PC-3 (cell line): ENCODE measurements at places on chromosomes 3 and 15. TPM values are rescaled to one million over a fixed set of nuclear protein-coding genes. Genes with fewer than 3 reads are reported as not detected.

Gene SNX33
- total RNA-seq = 16.2 and 16.8 TPM in 2 replicates

DNA sequence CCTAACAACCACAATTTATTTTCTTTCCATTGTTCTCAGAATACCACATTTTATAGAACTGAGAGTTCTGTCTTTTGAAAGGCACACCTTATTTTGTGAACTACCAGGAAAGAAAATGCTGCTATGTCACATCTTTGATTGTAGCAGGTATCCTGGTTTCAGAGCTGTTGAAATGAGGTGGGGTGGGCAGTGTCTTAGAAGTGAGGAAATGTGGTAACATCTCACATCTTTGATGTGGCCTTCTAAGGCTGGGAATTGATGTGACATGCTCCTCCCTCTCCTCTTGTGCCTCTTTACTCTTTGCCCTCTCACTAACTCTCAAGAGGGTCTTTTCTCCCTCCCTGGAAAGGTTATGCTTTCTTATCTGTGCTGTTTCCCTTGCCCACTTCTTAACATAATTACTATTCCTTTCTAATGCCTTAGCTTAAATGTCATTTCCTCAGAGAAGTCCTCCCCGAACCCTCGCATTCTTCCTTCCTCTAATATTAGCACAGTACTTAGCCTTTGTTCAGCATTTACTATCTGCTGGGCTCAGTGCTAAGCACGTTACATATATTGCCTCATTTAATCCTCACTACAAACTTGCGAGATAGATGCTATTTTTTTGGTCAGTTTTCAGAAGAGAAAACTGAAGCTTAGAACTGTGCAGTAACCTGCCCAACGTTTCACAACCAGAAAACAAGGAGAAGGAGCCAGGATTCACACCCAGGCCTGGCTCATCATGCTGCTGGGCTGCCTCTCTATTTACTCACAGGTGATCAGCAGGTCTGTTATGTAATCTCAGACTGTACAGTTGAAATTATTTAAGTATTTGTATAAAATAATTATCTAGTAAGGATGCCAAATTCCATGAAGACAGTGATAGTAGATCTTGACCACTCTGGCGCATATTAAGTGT is 24.0 kb upstream of the SPTSSB start:
- no peak for DNase-seq

GRCh38 chr3:193791041-193792032 is 198.3 kb downstream of the OPA1 start:
- DNase-seq = peak; percentile 81

Gene TGFBR2
- 48.2 and 55.9 TPM in 2 replicates for total RNA-seq

DNA sequence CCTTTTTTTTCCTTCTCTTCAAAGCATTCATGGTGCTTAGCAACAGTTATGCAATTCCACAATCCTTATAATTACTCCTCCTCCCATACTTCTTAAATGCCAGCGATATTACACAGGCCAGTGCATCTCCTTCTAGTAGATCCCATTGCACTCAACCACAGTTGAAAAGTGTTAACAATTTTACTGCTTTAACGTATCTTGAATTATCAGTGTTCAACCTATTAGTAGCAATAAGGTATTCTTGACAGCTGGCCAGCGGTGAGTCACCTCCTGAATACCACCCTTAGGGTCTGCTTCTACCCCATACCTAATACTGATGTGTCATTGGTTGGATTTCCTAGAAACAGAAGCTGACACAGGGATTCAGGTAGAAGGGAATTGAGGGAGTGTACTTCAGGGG is 24.0 kb upstream of the TEX9 start:
- DNase-seq = peak; percentile 23

- no peak for DNase-seq
Observed at GRCh38 chr3:138806376-138807080, 28.2 kb downstream of the PIK3CB start.

DNA sequence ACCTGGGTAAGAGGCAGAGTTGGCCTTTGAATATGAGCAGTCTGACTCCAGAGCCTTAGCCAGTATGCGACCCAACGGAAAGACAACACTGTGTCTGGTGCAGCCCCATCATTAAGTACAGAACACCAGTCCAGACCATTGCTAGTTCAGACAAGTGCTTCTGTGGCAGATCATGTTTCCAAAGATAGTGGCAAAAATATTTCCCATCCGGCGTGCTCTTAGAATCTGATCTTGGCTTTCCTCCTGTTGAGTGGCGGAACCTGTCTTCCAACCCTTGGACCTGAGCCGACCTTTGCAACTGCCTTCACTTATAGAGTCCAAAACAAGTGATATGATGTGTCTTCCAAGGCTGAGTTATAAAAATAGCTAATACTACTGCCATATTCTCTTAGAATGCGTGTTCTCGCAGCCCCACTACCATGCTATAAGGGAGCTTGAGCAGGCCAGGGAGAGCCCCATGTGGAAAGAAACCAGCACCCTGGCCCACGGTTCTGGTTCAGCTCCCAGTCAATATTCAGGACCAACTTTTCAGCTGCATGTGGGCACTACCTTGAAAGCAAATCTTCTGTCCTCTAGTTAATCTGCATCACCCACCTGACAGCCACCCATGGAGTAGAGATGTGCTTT is 322.4 kb upstream of the SLCO3A1 start:
- DNase-seq = no peak

Gene LYSMD2
- 5.2 and 6.0 TPM in 2 replicates for total RNA-seq

Gene ANKUB1
- total RNA-seq = not detected in 2 replicates

DNA sequence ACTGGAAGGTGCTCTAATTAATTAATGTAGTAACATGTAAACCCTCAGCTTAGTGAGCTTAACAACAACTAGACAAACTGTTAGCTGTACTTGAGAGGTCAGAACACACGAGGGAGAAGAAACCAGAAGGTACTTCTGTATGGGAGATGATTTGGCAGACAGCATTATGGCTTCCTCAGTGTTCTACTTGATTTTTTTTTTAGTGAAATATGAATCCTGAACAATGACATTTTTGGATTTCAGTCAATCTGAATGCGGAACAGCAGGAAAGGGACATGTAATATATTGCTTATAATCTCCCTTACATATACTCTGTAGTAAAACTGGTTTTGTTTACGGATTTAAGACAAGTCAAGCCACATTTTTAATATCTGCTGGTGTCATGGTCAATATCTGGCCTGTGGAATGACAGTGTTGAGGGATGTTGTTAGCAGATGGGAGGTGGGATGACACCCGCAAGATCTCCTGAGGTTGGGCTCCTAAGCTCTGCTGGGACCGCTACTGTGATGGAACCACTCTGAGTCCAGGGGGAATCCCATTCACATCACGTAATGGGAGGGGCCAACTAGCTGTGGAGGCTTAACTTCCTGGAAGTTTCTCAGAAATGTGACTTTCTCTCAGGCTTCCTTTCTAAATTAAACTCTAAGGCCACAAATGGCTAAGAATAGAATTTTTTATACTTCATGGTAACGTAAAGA is 18.7 kb downstream of the TNFAIP8L3 start:
- DNase-seq = no peak

- no peak for DNase-seq
Observed at GRCh38 chr15:98957655-98958054, 49.9 kb downstream of the PGPEP1L start.

- DNase-seq = no peak
Observed at GRCh38 chr15:92861742-92862141, 38.4 kb upstream of the CHD2 start.

DNA sequence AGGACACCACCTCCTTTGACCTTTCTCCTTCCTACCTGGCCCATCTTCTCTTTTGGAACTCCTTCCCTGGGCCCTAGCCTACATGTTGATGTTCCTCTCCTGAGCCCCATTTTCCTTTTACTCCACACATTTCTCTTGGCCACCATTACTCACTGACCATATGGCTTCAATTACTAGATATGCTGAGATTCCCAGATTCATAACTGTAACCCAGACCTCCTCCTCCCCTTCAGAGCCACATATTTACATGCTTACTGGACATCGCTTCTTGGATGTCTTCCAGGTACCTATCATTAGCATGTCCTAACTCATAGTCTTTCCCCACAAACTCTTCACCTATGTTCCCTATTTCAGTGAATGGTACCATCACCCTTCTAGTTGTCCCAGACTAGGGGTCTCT is 24.4 kb upstream of the TRIM59 start:
- peak; percentile 61 for DNase-seq

DNA sequence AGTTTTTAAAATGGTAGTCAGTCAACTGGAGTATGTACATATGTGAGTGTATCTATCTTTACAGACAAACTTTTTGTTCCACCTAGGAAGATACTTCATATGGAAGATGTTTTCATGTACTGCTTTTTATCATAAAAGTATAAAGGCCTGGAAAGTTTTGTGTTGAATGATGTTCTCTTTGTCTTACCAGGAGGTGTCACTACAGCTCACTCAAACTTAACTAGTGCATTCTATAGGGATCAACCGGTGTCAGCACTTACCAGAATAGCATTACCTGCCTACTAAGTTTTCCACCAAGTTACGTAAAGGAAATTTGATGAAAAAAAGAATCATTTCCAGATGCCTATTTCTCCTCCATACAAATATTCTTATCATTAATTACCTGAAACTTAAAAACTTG is 522.6 kb upstream of the SEMA6D start:
- peak; percentile 47 for DNase-seq

Gene TM6SF1
- total RNA-seq = not detected in 2 replicates

DNA sequence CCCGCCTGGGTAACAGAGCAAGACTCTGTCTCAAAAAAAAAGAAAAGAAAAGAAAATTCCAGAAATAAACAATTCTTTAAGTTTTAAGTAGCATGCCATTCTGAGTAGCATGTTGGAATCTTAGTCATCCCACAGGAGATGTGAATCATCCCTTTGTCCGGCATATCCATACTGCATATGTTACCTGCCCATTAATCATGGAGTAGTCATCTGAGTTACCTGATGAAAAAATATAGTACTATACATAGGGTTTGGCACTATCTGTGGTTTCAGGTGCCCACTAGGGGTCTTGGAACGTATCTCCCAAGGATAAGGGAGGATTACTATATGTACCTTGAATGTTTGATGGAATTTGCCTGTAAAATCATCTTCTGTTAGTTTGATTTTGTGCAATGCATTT is 6.3 kb upstream of the CCR4 start:
- DNase-seq = peak; percentile 93

GRCh38 chr3:38966811-38967692 is 84.7 kb downstream of the SCN11A start:
- no peak for DNase-seq

DNA sequence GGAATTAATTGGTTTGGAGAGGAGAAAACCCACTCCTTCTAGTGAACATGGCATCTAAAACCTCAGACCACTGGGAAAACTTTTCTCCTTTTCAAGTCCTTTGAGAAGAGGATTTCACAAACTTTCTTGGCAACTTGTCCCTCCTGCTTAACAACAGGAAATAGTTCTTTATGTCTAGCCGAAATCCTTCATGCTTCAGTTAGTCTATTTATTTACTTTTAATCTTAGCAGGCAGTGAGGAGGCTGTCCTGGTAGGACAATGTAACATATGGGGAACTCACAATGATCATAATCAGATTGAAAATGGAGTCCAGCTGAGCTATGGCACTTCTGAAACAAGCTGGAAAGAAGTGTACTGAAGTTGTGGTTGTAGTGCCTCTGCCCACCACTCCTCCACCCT is 50.6 kb downstream of the KY start:
- peak; percentile 25 for DNase-seq

DNA sequence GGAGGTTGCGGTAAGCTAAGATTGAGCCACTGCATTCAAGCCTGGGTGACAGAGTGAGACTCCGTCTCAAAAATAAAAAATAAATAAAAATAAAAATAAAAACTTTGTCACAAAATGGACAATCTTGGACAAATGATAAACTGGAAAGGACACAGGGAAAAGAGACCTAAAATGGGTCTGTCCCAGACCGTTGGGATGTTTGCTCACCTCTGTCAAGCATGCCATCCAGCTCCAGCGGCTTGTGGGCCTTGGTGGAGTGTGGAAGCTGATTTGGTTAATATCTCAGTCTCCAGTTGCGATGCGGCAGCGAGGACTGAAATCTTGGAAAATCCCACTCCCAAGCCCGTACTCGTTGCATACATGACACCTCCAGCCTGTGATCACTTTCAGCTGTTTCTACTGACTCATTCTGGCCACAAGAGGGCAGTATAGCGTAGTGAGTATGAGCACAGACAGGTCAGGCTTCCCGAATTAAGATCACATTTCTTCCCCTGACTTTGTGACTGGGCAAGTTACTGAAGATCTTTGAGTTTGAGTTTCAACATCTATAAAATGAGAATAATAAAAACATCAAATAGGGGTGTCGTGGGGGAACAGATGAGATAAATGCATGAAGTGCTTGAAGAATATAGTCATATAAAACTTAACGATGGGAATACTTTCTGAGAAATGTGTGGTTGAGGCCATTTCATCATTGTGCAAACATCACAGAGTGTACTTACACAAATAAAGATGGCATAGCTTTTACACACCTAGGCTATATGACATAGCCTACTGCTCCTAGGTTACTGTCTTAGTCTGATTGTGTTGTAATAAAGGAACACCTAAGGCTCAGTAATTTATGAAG is 19.6 kb upstream of the MOBP start:
- DNase-seq = peak; percentile 93

Gene ZNF621
- total RNA-seq = 17.0 and 21.9 TPM in 2 replicates

GRCh38 chr3:118729546-118729945 is 305.1 kb downstream of the IGSF11 start:
- DNase-seq = no peak

Gene SMAD3
- total RNA-seq = 75.6 and 86.4 TPM in 2 replicates

DNA sequence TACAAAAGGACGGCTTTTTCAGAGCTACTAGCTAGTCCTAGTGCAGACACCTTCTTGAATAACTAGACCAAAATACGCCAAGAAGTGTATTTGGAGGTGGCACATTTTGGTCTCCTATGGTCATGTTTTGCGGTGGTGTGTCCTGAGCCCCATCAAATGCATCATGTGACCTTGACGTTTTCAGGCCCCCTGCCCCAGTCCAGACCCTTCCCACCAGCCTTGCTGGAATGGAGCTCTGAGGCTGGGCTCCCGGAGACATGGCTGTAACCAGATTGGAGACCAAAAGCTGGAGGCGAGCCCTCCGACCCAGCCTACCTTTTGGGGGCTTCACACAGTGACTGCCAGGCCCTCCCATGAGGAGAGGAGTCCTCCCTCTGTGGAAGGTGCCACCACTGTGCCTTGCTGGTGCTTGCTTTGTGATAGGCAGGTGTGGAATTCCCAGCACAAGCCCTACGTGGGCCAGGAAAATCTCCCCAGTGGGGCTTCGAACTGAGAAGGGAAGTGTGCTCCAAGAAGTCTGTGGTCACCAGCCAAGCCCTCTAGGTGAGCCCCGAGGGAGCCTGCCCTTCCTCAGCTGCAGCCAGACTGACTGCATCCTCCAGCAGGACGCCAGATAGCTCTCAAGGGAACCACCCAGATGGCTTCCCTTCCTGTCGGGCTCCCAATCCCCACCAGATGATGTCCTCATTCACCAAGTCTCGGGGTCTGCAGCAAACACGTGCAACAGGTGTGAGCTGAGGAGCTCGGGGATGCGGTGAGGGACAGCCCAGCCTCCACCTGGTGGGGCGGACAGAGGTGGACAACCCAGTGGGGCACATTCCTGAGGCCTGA is 126.2 kb downstream of the ASB7 start:
- no peak for DNase-seq

DNA sequence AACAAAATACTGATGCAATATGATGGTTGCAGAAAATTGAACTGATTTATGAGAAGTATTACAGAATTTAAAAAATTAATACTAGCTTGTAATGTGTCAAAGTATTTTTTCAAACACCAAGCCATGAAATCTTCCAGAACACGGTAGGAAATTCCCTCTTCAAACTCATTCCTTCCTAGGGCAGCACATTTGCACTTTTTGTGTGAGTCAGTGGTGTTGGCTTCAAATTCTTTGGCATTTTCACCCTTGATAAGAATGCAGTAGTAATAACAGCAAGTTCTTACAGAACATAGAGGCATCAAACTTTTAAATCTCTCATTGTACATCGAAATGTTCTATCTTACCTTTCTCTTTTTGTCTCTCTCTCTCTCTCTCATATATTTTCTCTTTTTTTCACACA is 191.8 kb downstream of the CGGBP1 start:
- no peak for DNase-seq

- no peak for DNase-seq
Observed at GRCh38 chr3:56987238-56987895, 73.1 kb upstream of the SPATA12 start.
